Prostate gland (tissue), 2 donors: ENCODE measurements at places on chromosomes 16 and 17. TPM values are rescaled to one million over a fixed set of nuclear protein-coding genes. Genes with fewer than 3 reads are reported as not detected.

OR3A3 gene
- not detected for total RNA-seq

ABCA3 gene
- total RNA-seq = 8.2 TPM

TMEM235 gene
- total RNA-seq = not detected

RNF157 gene
- 1.6 TPM for total RNA-seq

DNA sequence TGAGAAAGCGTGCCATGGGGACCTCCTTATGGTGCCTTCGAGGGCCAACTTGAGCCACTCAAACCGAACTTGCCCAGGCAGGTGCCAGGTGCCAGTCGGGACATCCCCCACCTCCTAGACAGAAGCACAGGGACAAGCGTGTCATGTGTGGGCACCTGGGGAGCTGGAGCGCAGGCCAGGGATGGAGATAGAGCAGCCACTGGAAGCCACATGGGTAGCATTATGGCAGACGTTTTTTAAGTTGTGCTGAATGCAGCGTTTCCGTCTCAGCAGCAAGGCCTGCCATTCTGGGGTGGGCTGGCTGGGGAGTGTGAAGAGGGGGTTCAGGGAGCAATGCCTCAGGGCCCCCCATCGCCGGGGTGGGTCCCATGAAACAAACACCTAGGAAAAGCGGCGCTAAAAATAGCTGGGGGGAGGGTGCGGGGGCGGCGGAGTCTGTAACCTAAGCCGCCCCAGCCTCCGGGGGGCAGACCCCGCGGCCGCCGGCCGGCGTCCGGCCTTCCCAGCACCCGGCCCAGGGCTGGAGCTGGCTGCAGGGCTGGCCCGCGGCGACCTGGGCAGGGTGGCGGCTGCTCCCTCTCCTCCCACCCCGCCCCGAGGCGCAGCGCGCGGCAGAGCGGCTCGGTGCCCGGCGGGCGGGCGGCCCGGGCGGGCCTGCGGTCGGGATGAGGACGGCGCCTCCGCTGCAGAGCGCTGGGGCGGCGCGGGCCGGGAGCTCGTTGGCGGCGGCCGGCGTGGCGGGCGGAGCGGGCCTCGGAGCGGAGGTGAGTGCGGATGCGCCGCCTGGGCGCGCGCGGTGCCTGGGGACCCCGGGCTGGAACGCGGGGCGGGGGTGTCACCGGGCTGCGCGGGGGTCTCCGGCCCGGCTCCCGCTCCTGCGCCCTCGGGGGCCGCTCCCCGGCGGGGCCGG lies at the start of gene ZNF469:
ZNF469 (plus strand) TSS at position 469 of the 910 bp plus-strand sequence. CDS start 44,512 bp downstream, outside the sequence.
- no peak for DNase-seq

- DNase-seq = no peak
Observed at GRCh38 chr17:9648521-9649110, 3.3 kb downstream of the USP43 start.

- DNase-seq = no peak
Observed at GRCh38 chr16:76535-77272, 1.3 kb upstream of the MPG start.

DNA sequence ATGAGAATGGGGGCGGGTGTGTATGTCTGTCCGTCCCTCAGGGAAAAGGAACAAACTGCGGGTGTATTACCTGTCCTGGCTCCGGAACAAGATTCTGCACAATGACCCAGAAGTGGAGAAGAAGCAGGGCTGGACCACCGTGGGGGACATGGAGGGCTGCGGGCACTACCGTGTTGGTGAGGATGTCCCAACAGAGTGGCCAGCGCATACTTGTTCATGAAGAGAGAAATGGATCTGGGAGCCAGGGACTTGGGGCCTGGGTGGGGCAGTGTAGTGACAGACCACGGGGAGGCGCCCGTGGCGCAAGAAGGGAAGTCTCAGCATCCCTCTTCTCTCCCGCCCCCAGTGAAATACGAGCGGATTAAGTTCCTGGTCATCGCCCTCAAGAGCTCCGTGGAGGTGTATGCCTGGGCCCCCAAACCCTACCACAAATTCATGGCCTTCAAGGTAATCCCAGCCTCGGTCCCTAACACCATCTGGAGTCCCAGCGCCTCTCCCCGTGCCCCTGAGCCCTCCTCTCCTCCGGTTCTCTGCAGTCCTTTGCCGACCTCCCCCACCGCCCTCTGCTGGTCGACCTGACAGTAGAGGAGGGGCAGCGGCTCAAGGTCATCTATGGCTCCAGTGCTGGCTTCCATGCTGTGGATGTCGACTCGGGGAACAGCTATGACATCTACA lies 3.5 kb upstream of the C17orf107 start:
- DNase-seq = no peak

DNA sequence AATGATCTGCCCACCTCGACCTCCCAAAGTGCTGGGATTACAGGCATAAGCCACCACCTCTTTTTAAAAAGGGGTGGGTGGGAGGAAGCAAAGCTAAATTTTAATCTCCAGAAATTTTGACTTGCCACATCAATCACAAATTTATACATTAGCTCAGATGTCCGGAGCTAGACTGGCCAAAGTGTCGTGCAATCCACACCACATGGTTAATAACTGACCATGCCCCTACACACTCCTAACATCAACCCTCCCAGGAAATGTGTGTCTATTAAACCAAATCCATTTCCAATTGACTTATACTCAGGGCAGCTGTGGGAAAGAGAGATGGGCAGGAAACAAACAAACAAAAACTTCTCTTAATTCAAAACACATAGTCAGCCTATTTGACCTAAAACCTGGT lies 29.9 kb downstream of the SMURF2 start:
- no peak for DNase-seq

DNA sequence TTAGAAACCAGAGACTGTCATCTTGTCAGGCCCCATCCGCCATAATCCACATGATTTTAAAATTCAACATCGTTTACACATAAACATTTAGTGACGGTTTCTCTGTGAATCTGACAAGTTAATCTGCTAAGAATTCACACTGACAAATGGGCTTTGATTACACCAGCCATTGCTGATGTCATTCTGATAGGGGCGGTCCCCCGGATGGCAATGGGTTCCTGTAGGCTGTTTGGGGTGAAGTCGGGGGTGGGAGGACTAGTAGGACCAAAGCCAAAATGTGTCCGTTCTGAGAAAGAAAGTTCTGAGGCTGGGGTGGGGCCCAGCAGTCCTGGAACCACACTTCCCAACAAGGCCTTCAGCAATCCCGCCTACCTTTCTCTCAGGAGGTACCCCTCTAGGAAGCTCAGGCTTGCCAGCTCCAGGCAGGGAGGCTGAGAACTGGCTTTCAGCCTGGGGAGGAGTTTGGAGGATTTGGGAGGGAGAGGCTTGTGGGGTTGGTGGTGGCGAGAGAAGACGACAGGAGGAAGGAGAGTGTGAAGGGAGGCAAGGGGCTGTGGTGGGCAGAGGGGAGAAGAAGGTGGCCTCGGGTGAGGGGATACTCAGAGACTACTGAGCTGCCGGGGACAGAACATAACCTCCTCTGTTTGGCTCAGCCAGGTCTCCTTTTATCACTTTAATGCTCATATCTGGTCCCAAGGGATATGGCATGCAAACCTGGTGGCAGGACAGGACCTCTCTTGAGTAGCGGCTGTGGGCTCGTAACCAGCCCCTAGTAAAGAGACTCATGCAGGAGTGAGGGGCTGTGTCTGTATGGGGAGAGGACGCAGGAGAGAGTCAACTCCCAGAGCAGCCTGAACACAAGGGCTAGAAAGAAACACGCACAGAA lies 8.6 kb downstream of the HIC1 start:
- DNase-seq = no peak

GRCh38 chr17:55580596-55581133 lies 69.4 kb upstream of the SMIM36 start:
- no peak for DNase-seq

DNA sequence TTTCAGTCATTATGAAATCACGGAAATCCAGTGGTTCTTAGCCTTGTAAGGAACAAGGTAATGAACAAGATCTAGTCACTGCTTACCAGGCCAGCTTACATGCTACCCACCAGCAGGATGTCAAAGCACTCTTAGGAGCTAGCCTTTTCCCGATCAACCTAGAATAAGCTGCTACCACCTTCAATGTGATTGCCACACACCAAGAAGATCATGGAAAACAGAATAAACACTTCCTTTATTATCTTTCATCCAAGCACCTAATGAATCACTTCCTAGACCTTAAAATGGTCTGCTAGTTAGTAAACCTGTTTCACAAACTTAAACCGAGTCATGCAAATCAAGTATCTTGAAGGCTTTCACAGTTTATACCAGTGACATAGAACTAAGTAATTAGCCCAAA lies 5.0 kb downstream of the BBS2 start:
- no peak for DNase-seq

DNA sequence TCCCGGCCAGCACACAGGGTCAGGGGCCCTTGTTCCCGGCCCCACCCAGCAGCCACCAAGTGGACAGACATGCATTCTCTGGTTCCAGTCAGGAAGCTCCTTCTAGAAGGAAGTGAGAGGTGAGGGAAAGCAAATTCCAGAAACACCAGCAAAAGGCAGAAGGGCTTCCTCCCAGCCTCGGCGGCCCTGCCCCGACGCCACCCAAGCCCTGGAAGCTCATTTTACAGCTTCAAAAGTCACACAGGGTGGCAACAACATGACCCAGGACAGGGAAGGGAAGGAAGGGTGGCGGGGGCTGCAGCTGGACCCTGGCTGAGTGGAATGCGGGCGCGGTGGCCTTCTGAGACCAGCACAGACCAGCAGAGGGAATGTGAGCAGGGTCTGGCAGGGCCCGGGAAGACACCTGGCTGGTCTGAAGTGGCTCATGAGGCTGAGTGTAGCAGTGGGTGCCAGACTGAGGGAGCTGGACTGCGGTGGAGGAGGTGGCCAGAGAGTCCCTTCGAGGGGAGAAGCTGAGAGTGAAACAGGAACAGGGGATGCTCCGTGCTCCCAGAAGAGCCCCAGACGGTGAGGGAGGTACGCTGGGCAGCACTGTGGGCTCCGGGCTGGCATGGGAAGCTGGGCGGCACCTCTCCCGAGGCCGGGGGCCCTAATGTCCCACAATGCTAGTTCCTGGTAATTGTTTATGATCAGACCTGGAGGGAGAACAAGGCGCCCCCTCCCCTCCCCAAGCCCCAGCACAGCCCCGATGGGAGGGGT lies 1.9 kb upstream of the UNC13D start:
- DNase-seq = no peak

DNA sequence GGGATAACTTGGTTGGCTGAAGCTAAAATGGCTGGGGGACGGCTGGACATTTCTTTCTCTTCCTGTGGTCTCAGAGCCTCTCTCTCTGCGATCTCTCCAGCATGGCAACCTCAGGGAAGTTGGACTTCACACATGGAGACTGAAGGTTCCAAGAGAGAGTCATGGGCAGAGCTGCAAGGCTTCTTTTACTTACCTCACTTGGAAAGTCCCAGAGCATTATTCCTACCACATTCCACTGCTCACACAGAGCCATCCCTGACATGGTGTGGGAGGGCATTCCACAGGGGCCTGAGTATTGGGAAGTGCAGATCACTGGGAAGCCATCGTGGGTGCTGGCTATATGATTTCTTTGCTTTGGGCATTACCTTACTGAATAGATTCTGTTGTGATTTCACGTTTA lies 9.8 kb upstream of the SLC6A2 start:
- DNase-seq = no peak

- no peak for DNase-seq
Observed at GRCh38 chr16:4706871-4707270, 13.5 kb downstream of the NUDT16L1 start.

DNA sequence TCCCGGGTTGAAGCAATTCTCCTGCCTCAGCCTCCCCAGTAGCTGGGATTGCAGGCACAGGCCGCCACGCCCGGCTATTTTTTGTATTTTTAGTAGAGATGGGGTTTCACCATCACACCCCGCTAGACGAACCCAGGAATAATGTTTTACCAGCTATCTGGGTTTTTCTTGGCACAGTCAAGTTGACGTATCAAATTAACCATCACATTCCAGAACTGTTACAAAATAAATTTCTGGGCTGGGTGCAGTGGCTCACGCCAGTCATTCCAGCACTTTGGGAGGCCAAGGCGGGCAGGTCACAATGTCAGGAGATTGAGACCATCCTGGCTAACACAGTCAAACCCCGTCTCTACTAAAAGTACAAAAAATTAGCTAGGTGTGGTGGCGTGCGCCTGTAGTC lies 501.2 kb downstream of the SHISA9 start:
- no peak for DNase-seq

DNA sequence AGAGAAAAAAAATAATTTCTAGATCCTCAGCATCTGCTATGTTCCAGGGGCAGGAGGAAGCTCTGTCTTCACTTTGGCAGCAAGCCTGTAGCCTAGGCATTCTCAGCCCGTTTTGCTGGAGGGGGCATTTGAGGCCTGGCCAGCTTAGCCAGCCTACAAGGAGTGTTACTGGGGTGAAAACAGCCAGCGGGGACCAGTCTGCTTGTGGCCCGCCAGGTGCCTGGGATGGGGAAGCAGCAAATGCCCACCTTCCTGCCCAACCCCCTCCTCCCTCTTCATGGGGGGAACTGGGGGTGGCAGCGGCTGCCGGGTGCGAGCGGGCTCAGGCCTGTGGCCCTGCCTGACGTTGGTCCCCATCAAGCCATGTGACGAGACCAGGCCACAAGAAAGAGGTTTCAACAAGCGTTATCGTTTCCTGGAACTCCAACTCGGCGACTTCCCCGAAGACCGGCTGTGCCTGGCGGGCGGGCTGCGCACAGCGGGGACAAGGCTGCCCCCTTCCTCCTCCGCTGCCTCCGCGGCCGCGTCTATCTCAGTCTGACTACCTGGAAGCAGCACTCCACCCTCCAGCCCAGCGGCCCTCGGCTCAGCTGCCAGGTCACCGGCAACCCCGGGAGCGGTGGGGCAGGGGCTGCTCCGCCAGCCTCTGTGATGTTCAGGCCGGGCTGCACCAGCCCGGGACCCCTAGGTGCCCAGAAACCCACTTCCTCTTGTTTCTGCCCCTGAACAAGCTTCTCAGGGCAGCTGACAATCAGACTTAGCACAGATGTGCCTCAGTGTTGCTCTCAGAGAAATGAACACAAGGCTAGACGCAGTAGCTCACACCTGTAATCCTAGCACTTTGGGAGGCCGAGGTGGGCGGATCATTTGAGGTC lies 22.9 kb downstream of the SOCS1 start:
- DNase-seq = no peak

DNA sequence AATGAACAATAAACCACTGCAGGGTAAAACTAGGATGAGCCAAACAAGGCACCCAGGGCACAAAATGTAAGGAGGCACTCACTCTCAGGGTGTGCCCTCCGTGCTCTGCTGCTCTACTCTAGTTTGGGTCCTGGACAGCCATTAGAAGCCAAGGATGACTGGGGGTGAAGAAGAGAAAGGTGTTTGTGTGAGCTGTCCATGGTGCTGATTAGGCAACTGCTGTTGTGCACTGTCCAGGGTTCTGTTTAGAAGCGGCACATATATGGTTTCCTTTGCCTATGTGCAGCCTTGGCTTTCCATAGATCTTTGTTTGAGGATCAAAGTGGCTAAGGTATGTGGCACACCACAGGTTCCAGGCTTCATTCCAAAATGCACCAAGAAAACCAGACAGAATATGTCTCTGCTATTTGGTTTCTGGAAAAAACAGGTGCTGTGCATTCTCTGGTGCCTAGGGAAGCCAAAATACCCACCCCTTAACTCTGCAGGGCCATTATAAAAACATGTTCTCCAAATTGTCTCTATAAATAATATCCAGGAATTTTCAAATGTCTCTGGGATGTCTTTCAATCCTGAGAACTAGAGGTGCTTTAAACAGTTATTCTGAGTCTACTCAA lies 123.5 kb downstream of the CBLN1 start:
- DNase-seq = no peak
